HS-5 (cell line): ENCODE measurements at places on chromosomes 16 and 17.

GRCh38 chr16:55487048-55487803, 8.2 kb downstream of the MMP2 start:
- DNase-seq, result peak; percentile 47

GRCh38 chr16:11561454-11561805, 25.3 kb downstream of the LITAF start:
- no peak for DNase-seq

DNA sequence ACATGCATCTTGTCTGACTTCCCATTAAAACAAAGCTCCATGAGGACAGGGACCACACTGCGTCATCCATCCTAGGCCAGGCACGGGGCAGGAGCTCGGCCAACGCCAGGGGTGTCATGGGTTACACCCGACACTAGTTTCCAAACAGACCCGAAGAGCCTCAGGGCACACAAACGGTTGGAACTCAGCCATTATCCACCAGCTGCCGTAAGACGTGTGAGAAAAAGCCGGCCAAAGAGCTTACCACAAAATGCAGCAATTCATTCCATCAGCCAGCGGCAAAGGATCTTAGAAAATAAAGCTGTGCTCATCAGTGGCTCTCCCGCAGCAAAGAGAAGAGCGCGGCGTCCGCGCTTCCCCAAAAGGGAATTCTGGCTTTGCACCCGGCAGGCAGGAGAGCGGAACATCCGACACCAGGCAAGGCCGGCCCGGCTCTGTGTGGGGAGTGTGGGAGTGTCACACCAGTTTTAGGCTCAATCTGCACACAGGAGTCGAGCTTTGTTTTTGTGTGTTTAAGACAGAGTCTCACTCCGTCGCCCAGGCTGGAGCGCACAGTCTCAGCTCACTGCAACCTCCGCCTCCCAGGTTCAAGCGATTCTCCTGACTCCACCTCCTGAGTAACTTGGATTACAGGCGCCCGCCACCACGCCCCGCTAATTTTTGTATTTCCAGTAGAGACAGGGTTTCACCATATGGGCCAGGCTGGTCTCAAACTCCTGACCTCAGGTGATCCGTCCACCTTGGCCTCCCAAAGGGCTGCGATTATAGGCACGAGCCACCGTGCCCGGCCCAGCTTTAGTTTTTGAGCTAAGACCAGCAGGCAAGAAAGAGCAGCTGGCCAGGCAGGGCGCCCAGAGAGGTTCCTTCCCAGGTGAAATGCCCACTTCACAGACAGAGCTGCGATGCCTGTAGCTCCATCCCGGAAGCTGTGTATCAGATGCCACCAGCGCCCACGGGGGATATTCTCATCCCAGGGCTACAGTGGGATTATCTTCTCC, 1.5 kb downstream of the SLC38A8 start:
- DNase-seq, result no peak

- DNase-seq, result no peak
These were observed 501 bp upstream of the AP2B1 start for GRCh38 chr17:35586569-35587073.

- DNase-seq, result no peak
These were observed at the start of gene KIFC3 for GRCh38 chr16:57802341-57803133. KIFC3 (minus strand) TSS chr16:57802491; CDS start chr16:57798243, 4,248 bp downstream.

DNA sequence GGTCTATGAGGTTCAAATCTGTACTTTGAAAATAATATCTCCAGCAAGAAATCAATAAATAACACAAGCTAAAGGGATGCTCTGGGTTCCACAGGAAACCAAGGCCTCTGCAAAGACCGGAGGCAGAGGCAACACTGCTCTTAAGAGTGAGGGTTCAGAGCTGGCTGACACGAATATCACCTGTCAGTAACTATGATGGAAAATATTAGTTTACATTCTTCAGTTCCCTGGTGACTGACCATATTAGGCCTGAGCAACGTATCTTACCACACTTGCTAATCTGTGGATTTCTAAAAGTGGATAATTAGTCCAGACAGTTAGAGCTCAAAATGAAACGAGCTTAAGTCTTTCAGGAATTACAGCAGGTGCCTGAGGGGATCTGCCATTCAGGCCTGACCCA, 459.3 kb downstream of the HS3ST3B1 start:
- DNase-seq, result no peak

GRCh38 chr16:22983614-22984013, 165.6 kb downstream of the USP31 start:
- DNase-seq, result no peak

DNA sequence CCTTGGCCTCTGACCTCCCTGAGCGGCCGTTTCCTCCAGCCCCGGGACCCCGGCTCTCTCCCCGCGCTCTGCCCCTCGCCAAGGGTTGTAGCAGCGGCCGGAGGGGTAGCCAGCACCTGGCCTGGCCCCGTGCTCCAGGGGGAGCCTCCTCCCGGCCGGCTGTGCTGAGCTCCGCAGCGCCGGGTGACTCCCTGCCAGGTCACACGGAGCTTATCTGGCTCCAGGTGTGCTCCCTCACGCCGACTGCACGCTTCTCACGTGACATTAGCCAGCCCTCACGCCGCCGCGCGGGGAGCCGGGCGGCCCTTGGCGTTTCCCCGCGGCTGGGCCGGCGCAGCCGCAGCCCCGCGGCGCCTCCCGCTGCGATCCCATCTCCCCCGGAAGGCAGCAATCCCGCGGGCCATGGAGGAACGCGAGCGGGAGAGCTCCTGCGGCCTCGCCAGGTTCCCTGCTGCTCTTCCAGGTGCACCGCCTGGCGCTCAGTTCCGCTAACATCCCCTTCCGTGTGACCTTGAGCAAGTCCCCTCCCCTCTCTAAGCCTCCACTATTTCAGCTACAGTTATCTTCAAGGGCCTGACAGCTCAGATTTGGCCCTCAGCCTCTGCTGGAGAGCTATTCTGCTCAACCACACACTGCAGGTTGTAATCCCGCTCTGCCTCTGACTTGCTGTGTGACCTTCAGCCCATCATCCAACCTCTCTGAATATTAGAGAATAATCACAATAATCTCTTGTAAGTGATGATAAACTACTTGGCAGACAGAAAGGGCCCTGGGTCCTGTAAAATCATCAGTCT, 3.4 kb downstream of the MYO18A start:
- DNase-seq, result no peak

- DNase-seq, result no peak
These were observed 7.0 kb downstream of the SGSH start for GRCh38 chr17:80212962-80213642.

DNA sequence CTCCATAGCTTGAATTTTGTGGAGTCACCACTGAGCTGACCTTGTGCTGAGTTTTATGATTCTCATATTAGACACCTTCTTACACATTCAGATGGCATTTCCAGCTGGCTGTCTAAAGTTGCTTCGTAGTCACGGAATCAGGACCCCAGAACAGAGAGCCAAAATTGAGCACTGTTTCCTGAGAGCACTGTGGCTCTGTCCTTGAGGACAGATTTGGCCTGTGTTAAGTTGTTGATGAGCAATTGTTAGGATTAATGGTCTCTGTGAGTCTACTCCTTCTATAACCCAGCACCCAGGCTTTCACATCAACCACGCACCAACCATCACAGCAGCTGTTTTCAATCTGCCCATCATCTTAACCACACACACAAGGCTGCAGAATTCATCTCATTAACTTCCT, 277.5 kb upstream of the HSBP1 start:
- DNase-seq, result peak; percentile 43

DNA sequence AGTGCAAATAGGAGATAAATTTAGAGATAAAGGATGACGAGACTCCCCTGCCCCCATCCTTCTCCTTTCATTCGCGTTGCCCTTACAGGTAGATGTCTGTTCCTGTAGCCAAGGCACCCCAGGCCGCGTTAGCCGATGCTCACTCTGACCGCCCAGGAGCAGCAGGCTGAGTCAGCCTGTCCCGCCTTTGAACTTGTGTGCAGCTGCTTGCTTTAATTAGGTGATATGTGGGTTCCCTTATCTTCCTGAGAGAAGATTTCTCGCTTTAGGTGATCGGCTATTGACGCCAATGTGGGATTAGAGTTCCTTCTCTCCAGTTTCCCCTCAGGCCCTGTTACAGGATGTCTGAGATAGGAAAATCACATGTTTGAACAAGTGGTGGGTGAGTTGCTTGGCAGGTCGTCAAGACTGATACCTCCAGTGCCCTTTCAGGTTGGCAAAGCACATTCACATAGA, 119.5 kb downstream of the MSI2 start:
- DNase-seq, result no peak

DNA sequence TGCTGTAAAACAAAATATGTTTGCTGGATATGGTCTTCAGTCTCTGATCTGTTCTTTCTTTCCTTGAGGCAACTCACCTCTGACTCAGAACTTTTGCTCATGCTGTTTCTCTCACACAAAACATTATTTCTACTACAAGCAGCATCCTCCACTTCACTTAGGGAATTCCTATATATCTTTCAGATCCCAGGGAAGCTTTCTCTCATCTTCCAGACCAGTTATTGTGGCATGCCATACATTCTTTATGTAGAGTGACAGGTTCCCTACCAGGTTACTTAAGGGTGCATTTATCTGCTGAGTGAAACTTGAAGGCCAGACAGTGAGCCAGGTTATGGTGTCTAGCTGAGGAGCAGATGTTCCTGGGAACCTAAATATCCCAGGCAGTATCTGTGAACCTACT, 1226.0 kb downstream of the CDH8 start:
- DNase-seq, result no peak

DNA sequence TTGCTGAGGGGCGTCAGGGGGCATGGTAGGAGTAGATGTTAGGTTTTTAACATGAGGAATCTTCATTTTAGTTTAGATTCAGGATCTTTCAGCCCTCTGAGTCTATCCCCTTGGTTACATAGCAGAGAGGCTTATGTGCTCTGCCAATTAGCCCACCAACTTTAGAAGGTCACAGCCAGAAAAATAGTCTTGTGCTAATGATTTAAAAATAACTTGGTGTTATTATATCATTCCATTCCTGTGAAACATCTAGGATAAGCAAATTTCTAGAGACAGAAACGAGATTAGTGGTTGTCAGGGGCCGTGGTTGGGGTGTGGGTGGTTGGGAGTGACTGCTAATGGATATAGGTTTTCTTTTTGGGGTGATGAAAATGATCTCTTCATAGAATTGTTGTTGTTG, 183.7 kb downstream of the SNX29 start:
- no peak for DNase-seq

- DNase-seq, result no peak
These were observed 14.2 kb downstream of the CRYM start for GRCh38 chr16:21263640-21264570.

- no peak for DNase-seq
These were observed 18.2 kb upstream of the TBX21 start for GRCh38 chr17:47714773-47715396.
